Cardiac septum (tissue), 1 donor: ENCODE measurements at places on chromosomes 4 and X.
A peak's percentile ranks its signal among the peaks of the same experiment; 100 is the strongest.

DNA sequence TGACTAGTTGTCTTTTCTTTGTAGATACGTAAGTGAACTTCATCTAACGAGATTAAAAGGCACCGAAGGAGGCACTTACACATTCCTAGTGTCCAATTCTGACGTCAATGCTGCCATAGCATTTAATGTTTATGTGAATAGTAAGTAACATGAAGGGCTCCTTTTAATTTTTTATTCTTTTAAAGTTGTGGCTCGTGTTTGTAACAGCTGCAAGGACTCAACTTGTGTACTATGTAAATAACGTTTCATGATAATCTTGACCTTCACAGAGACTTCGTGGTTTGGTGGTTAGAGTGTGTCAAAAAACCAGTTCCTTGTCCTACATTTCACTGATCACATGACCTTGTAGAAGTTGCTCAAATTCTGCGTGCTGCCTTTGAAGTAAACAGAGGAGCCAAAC, 51.6 kb downstream of the KIT start:
- no peak for DNase-seq

GRCh38 chr4:157050561-157050960, 25.4 kb upstream of the GLRB start:
- no peak for DNase-seq

DNA sequence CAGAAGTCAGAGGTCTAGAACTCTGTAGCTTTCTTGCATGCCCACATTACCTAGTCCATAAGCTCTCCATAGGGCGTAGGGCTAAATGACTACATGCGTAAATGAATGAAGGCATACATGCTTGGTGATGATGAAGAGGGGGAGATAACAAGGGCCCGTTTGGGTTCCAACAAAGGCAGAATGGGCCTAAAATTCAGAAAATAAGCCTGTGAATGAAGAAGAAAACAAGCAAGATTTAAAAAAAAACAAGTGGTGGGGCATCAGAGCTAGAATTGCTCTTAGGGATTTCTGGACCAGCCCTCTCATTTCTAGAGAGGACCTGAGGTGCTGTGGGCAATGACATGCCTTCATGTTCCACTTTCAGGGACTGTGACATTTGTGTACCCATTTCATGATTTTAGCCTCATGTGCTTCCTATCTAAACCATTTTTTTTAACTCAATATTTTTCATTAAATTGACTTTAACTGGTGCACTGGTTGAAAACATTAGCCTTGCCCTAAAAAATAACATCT, 12.1 kb downstream of the GPRIN3 start:
- no peak for DNase-seq

GRCh38 chr4:4333265-4333706, 43.2 kb downstream of the ZBTB49 start:
- DNase-seq = peak; percentile 76

GRCh38 chr4:6824772-6825402, 42.4 kb downstream of the KIAA0232 start:
- no peak for DNase-seq

DNA sequence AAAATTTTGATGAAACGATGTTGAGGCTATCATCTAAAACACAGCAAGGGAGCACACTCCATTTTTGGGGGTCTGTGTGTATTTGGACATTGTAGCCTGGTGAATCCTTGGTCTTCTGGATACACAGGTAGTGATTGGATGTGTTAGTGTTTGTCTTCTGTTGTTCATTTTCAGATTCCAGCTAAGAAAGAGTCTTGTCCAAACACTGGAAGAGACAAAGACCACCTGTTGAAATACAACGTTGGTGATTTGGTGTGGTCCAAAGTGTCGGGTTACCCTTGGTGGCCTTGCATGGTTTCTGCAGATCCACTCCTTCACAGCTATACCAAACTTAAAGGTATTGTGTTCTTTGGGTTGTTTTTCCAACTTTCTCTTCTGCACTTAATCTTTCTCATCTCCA, 32.8 kb downstream of the NSD2 start:
- no peak for DNase-seq

- no peak for DNase-seq
Measured at GRCh38 chr4:19119904-19120560, 1098.5 kb upstream of the LCORL start.

DNA sequence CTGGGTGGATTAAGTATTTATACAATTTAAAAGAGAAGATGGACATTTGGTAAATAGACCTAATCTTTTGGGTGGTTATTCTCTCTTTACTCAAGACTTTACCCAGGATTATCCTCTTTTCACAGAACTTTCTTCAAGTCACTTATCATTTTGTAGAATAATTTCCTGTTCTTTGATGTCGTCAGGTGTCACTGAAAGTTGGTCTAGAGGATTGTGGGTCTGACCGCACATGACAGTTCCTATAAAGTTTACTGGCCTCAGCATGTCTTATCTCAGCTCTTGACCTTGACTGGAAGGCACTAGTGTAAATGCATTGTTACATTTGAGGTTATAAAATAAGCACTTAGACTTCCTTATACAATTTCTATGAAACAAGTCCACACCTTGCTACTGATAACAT, 139.9 kb upstream of the SLC4A4 start:
- DNase-seq = no peak

- peak; percentile 17 for DNase-seq
Measured at GRCh38 chr4:3217266-3217665, 31.7 kb upstream of the MSANTD1 start.

- DNase-seq = no peak
Measured at GRCh38 chrX:13190051-13190450, 129.8 kb downstream of the ATXN3L start.

DNA sequence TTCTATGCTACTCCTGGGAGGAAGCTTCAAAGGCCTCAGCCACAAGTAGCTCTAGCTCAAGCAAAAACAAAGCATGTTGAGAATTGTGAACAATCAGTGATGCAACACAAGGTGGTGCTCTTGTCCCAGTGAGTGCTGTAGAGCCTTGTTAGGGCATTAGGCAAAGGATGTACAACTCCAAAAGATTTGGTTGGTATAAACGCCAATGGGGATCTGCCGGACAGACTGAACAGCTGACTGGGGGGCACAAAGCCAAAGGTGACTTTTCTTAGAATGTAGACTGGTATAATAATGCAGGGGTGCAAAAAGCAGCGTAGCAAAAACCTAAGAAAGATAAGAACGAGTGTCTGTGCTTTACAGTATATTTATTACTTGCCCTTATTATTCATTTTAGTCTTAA, 62.6 kb upstream of the ALB start:
- no peak for DNase-seq

DNA sequence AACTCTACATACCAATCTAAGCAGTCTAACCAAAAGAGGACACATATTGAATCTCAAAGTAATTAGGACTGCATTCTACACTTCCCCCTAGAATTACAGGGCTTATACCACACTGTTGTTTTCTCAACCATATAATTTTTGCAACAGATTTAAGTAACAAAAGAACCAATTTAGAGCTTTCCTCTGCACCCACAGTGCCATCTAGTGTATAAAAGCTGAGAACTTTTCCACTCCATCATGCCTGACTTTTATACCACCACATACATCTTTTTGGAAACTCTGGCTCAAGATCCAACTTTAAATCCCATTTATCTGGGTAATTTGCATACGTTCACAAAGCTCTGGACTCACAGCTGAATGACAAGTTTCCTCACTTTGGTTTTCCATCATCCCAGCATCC, 99.5 kb downstream of the EFHC2 start:
- DNase-seq = no peak

DNA sequence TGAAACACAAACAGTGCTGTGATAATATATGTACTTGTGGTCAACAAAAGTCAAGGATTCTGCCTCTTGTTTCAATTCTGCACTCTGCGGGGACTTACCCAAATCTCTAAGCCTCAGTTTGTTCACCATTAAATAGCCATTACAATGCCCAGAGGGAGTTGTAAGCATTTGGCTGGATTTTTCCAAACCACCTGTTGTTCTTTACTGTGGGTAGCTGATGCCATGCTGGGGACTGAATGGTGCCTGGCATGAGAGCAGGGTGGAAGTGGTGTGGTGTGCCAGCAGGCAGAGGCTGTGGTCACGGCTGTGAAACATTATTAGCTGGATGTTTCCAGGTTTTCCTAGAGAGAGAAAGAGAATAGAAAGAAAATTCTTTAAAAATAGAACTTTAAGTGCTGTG, 60.7 kb upstream of the PAK3 start:
- no peak for DNase-seq

DNA sequence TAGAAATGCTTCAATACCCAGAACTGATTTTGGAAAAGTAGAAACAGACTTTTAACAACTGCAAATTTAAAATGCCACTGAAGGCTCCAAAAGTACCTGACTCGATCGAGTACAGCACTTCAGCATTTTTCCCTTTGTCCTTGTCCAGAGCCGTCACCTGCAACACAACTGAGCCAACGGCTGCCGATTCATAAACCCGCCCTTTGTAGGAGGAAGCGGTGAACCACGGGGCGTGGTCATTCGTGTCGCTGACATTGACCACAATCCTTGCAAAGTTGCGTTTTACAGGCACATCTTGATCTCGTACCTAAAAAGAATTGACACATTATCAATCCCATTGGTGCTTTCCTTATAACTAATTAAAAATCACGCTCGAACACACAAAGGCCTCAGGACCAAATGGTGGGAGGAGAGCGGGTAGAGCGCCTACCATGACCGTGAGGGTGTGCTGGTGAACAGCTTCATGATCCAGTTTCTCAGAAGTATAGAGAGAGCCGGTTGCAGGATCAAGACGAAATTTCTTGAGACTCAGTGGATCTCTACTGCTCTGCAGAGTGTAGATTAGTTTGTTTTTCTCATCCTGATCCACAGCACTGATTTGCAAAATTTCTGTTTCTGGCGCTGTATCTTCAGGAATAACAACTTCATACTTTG, 72.8 kb upstream of the MTNR1A start:
- no peak for DNase-seq

DNA sequence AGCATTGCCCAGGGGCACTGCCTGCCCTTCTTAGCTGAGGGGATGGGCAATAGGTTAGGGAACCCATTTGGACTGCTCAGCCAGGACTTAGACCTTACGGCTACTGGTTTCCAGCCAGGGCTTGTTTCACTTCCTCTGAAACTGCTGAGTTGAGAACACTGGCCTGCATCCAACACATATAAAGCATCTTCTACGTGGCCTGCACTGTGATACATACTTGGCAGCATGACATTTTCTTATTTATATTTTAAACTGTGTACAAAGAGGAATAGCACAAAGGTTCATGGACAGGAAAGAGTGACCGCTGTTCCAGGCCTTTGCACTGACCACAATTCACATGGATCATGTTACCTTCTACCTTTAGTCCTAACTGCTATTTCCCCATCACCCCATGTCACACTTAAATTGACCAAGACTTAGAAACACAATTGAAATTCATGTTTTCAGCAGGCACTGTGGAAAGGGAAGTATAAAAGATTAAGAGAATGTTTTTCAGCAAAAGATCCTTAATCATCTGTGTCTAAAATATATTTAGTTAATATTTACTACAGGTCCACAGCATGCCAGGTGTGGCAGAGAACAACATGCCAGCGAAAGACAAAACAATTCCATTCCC, 43.7 kb downstream of the NLGN4X start:
- no peak for DNase-seq

DNA sequence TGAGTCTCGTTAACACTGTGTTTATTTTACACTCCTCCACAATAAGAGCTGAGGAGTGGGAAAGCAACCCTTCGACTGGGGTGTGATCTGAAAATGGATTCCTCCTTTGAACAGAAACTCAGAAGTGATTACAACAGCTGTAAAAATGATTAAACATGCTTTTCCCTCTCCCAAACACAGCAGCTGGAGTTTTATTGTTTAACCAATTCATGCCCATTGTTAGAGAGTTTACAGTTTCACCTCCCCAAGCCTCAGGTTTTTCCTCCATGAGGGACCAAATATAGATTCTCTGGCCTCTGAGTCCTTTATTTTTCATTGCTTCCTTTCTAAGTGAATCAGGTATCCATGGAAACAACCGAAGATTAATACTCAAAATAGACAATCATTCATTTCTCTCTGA, 263.0 kb upstream of the TAPT1 start:
- no peak for DNase-seq

DNA sequence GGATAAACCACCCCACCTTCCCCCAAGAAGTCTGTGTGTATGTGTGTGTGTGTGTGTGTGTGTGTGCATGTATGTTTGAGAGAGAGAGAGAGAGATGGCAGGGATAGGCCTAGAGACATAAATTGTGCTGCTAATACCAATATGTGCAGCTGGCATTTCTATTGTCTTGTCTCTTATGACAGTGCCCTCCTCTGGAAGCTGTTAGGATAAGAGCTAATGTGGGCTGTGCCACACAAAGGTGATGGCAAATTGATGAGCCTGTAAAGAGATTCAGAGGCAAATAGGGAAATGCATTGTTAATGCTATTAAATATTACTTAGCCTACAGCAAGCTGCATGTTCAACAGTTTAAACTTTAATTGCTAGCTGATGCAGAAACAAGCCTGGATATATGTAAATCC, 332.0 kb downstream of the NKX6-1 start:
- DNase-seq = no peak

DNA sequence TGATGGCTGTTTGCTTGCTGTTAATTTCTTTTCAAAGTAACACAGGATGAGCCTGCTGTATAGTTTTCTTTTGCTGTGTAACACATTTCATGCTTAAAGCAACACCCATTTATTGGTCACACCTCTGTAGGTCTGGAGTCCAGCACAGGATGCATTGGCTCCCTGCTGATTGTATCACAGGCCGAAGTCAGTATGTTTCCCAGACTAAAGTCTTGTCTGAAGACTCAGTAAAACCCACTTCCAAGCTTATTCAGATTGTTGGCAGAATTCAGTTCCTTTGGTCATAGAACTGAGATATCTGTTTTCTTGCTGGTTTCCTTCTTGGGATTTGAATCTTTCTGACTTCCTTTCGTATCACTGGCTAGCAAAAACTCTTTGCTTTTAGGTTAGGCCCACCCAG, 54.3 kb downstream of the LRP2BP start:
- no peak for DNase-seq

- no peak for DNase-seq
Measured at GRCh38 chr4:25001509-25001908, 29.2 kb downstream of the LGI2 start.

DNA sequence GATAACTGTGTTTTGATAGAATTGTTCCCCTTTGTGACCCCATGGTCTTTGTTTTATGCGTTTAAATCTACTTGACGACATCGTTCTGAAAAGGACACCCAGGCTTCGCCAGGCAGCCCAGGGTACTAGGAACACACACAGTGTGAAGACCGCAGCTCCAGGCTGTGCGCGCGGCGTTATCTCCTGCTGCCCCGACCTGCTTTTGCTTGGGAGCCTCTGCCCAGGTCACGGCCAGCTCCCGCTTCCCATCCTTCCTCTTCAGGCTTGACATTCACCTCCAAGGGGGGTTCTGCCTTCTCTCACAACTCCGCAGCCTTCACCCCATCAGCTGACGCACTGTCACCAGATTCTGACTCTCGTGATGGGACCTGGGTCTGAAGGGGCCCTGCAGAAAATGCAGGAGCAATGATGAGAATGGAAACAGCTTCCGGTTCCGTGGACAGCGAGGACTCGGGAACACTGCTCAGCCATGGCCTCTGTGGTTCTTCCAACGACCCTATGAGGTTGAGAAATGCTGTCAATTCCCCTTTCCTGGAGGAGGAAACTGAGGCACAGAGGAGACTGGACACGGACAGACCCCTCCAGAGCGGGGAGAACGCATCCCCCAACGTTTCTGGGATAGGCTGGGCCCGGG, 536 bp upstream of the HTRA3 start:
- no peak for DNase-seq

- no peak for DNase-seq
Measured at GRCh38 chrX:109475174-109475891, 6.6 kb downstream of the GUCY2F start.

GRCh38 chrX:105781804-105782203, 40.5 kb upstream of the NRK start:
- no peak for DNase-seq
